Fibroblast of skin of right biceps (primary cell): ENCODE measurements at places on chromosomes 2 and 18.

GRCh38 chr18:77530732-77531131 is 281.1 kb downstream of the GALR1 start:
- no peak for DNase-seq

DNA sequence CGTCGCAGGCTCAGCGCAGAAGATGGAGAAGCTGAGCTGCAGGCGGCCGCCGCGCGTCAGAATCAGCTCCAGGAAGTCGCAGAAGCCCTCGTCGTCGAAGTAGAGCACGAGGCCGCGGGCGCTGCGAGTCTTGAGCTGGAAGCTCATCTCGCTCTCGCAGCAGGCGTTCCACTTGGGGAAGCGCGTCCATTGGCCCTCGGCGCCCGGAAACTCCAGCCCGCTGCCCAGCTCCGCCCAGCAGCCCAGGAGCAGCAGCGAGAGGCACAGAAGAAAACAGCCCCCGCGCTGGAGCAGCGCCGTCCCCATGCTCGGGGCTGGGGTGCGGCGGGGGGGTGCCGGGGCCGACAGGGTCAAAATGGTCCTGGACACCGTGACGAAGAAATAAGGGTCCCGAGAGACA is 4.0 kb downstream of the NRXN1 start:
- no peak for DNase-seq

DNA sequence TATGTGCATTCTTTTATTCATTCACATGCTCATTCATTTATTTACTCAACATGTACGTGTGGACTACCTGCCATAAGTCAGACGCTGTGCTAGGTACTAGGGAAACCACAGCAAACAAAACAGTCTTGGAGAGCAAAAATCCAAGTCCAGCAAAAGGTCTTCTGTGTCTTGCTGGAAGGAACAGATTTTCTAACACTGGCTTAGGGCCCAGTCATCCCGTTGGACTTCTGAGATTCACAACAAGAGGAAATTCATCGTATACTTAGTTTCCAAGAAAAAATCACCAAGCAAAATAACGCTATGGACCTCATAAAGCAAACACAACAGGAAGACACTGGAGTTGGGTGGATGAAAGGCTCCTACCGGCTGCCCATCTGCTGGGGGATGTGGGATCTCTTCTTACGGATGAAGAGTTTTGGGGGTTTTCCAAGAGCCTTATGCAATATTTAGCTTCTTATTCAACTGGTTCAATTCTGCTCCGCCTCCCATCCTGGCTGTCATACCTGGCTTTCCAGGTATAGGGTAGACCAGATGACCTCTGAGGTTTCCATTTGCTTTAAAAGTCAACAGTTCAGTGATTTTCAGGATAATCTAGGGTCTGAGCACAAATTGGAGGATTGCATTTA is 262.7 kb downstream of the HAUS1 start:
- peak; percentile 3 for DNase-seq

GRCh38 chr2:44825702-44826101 is 115.8 kb upstream of the SIX3 start:
- DNase-seq: no peak

DNA sequence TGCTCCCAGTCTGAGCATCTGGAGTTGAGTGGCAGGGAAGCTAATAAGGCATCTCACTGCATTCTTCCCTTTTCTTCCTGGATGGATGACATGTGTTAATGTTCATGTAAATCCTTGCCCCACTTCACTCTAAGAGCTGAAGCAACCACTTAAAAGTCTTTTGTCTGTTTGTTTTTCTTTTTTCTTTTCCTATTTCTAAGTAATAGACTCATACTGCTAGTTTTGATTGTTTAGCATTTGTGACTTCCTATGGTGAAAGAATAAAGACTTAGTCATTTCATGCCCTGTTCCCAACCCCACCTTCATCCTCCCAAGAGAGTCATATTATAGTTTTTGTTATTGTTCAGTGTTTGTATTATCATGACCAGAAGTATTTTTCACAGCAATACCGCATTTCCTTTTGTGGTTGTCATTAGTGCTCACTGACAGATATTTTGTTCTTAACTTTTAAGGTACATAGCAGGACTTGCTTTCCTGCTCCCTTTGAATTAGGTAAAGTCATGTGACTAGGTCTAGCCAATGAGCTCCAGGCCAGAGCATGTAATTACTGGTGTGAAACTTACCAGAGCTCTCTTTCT is 18.1 kb upstream of the SPP2 start:
- DNase-seq: peak; percentile 76
